Stimulated activated CD4-positive, alpha-beta T cell treated with anti-CD3 and anti-CD28 coated beads, Interleukin-4, amount 100 ng/mL, for 4 hours (primary cell): ENCODE measurements at places on chromosomes 6 and 20.

GRCh38 chr6:67687396-67687795, 947.7 kb upstream of the ADGRB3 start:
- DNase-seq, result no peak

DNA sequence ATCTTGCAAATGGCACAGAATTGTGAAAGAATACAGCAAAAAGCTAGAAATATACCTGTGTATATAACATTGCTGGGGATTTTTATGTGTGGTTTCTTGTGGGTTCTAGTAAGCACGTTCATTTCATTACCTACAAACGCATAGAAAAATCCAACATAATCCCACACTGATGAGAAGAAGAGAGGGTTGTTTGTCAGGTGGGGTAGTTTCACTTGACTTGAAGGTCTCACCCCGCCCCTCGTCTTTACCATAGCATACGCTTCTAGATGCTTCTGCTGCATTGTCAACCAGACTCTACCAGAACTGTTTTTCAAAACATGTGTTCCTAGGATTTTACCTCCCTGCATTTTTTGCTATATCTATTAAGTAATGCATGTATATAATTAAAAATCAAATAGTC, 284.1 kb upstream of the TAB2 start:
- DNase-seq, result no peak

- no peak for DNase-seq
These were observed 29.5 kb downstream of the ALDH8A1 start for GRCh38 chr6:134920422-134920821.

DNA sequence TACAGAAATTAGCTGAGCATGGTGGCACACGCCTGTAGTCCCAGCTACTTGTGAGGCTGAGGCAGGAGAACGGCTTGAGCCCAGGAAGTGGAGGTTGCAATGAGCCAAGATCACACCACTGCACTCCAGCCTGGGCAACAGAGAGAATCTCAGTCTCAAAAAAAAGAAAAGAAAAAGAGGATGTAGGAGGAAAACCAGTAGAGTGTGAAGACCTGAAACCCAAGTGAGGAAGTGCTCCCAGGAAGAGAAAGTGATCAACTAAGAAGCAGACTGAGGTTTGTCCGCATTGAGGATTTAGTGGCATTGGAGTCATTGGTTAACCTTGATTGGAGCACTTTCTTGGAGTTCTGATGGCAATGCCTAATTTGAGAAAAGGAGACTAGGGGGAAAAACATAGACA, 20.6 kb upstream of the TASP1 start:
- DNase-seq, result no peak

DNA sequence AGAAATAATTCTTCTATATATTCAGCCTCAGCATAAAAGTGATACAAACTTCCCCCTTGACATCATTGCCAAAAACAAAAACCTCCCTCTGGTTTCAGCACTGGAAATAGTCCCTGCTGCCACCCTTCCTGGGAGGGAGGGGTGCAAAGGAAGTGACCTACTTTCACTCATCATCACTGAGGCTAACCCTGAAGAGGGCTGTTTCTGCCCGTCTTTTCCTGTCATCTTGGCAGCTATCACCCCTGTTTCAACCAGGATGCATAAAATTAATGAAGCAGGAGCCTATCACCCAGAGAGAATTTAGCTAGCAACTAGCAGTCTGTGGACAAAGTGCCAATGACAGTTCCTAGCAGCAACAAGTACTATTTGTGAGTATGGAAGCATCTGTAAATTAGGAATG, 397.8 kb downstream of the LAMA2 start:
- DNase-seq, result peak; percentile 2

DNA sequence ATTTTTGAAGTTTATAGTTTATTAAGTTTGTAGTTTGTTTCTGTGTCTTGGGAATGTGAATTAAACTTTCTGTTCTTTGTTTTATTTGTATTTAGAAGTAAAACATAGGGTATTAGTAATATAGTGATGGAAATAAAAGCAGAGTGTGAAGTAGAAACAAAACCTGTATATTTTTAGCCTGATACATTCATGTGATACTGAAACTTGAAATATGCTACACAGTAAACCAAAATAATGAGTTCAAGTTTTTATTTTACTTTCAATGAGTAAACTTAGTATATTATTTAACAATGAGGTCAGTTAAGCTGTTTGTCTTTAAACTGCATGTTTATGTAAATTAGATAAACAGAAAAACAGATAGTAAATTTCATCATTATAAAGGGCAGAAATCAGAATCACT, 1592.6 kb downstream of the GRIK2 start:
- DNase-seq, result no peak

DNA sequence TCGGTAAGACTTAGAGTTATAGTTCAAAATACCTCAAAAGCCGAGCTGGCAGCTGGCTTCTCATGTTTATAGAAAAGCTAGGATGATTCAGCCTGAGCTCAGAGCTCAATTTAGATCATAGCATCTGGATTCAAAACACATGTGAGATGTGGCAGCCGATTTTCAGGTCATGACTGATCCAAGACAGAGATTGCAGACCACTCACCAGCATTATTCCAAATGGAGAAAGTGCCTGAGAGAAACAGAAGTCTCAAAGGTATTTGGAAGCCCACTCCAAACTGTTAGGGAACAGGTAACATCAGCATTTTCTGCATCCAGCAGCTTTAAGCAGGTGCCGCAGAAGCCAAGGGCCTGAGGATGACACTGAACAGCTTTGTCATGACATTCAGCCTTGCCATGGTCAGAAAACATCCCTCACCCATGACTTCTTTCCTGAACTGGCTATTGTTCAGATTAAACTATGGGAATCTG, 102.2 kb downstream of the BACH2 start:
- DNase-seq, result no peak

GRCh38 chr6:4169028-4169789, 33.8 kb upstream of the ECI2 start:
- no peak for DNase-seq

GRCh38 chr6:122376246-122376645, 23.2 kb upstream of the HSF2 start:
- DNase-seq, result no peak

- DNase-seq, result no peak
These were observed 28.9 kb upstream of the C6orf58 start for GRCh38 chr6:127547904-127548649.

DNA sequence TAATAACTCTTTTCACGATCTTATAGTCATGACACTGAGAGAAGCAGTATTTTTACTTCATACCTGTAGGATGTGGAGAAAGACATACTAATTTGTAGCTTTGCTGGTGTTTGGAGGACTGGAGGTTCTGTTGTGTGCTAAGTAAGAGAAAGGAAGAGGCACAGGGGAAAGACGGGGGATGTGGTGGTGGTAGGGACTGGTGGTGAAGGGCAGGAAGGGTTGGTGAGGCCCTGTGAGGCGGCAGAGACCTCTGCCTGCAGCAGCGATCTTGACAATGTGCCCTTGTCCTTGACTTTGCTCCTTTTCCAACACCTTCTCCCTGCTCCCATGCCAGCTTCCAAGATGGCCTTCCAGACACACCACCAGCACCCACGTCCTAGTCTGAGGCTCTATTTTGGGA, 32.6 kb upstream of the MPC1 start:
- no peak for DNase-seq

DNA sequence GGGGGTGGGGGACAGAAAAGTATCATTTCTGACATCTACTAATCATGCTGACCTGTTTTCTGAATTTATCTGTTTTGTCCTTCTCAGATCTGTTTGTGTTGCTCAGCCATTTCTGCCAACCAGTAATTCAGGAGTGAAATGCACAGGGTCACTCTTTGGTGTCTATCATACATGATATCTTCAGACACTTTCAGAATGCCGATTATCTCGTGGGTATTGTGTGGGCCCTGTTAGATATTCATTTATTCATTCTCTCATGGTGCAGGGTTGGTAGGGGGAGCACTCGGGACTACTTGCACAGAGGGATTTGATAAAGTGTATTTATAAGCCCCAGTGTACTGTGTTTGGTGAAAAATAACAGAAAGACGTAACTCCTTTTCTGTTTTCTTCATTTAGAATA, 101.2 kb upstream of the CITED2 start:
- no peak for DNase-seq
